ENCODE measurements at places on chromosomes 7 and 10. TPM values are rescaled to one million over a fixed set of nuclear protein-coding genes. Genes with fewer than 3 reads are reported as not detected.

DNA sequence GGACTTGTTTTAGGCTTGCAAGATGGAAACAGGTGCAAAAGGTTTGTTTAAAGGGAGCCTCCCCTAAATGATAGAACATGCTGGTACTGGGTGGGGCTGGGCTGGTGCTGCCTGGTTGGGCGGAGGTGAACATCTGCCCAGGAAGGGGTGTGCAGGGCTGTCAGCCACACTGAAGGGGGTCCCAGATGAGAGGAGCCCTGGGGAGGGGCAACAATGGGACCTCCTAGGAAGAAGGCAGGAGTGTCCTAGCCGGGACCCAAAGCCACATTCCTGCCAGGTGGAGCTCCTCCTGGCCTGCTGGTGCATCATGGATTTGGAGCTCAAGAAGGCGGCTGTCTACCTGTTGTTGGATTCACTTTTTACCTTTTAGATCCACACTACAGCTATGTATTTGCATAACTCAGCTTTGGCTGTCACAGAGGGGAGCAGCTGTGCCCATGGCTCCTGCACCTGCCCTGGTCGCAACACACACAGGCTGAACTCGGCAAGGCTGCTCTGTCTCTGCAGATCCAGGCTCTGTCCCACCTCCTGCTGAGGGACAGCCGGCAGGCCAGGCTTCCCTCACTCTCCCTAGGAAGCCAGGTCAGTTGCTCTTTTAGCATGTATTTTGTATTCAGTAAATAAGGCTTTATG is 59.9 kb downstream of the ADARB2 start:
- DNase-seq = no peak

DNA sequence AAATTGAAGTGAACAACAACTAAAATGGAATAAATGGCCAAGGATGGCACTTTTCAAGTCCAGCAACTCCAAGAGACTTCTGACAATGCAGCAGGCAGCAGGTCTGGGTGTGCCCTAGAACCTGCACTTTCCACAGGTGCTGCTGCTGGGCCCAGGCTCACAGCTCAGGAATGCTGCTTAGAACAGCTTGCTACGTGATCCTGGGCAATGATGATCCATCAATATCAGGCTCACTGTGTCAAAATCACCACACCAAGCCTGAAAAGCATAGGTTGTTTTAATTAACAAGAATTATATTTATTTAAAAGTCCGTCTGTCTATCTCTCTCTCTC is 148.4 kb downstream of the TNS3 start:
- no peak for DNase-seq

DNA sequence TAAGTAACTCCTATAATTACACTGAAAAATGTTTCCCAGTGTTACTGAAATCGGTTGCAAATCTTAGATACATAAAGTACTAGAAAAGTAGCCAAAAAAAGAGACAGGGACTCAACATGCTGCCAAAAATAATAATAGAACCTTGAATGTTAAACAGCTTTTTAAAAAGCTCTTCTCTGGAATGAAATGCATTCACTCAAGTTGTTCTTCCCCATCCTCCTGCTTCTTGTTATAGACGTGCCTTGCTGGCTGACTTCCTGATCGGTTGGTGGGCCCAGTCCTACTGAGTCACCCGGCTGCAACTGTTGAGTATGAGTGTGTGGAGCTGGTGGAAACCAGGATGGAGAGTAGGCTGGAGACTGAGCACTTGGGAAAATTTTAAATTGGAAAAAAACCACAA is 30.6 kb upstream of the RAPGEF5 start:
- peak; percentile 59 for DNase-seq

- DNase-seq = no peak
These were observed 37.0 kb upstream of the LCOR start for GRCh38 chr10:96794836-96795733.

DNA sequence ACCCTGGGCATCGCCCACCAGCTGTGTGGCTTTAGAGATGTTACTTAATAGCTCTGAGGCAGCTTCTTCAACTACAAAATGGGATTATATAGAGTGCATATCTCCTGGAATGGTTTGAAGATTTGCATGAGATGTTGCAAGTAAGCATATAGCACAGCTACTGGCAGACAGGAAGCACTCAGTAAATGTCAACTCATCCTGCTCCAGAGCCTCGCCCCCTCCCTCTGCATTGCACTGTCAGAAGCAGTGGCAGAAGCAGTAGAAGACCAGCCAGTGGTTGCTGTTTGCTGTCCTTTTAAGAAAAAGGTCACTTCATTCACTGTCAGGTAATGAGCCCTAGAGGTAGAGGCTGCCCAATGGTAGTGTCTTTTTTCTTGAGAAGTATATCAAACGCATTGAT is 180.0 kb upstream of the GHITM start:
- no peak for DNase-seq

GRCh38 chr10:126838316-126838715 is 66.9 kb upstream of the DOCK1 start:
- no peak for DNase-seq

The CLEC2L gene
- not detected for total RNA-seq

All from aorta (tissue), 5 donors.